Natural killer cell treated with Interleukin-12 subunit alpha and Interleukin-12 subunit beta and Interleukin-15 and Interleukin-18, amount 100 ng/mL, for 72 hours (primary cell): ENCODE measurements at places on chromosomes 13 and 19. TPM values are rescaled to one million over a fixed set of nuclear protein-coding genes. Genes with fewer than 3 reads are reported as not detected.
A peak's percentile ranks its signal among the peaks of the same experiment; 100 is the strongest.

PALM gene
- total RNA-seq, result not detected

F10 gene
- total RNA-seq, result not detected

THOP1 gene
- total RNA-seq, result 105 TPM

NTN5 gene
- total RNA-seq, result 0.21 TPM

ZNF431 gene
- 33.6 TPM for total RNA-seq

VSTM2B gene
- not detected for total RNA-seq

IL12RB1 gene
- 124 TPM for total RNA-seq

RGS9BP gene
- not detected for total RNA-seq

EDDM13 gene
- 4.2 TPM for total RNA-seq

PSG7 gene
- total RNA-seq, result not detected

PRKCG gene
- total RNA-seq, result not detected

CRX gene
- total RNA-seq, result not detected

SPTBN4 gene
- total RNA-seq, result not detected

NLRP11 gene
- total RNA-seq, result not detected

GRCh38 chr13:49084961-49085360 is 109.2 kb downstream of the FNDC3A start:
- DNase-seq, result no peak

DNA sequence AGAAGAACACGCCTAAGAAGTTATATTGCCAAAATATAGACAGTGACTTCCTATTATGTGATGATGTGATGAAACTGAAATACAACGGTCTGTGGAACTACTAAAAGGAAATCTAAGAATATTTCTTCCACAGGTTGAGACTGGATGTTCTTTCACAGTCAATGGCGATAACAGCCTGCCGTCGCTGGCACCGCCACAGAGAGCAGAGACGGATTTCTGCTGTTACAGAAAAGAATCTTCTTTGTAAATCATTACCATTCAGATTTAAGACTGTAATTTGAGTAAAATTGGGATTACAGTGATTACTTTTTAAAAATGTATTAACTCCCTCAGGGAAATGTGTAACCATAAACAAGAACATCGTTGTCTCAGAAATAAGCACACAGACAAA is 100.8 kb downstream of the TUBGCP3 start:
- DNase-seq, result no peak

DNA sequence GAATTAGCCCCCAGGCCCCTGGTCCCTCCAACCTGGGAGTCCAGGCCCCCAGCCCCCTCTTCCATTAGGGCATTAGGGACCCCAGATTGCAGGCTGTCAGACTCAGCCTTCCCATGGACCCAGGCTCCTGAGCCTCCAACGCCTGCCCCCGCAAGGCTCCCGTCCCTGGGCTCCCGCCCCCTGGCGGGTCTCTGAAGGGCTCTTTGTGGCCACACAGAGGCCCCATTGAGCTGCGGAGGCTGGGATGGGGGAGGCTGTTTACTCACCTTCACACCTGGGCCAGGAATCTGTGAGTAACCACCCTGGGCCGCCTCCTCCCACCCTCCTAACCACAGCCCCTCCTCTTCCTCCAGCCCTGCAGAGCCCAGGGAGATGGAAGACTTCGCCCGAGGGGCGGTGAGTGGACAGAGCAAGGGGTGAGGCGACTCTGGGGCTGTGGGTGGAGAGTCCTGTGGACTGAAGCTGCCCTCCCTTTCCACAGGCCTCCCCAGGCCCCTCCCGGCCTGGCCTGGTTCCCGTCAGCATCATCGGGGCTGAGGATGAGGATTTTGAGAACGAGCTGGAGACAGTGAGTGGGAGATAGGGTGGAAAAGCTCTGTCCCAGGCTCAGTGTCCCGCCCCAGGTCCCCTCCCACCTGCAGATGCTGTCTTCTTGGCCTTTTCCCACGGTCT is 4.9 kb downstream of the ARHGEF1 start:
- peak; percentile 84 for DNase-seq

GRCh38 chr13:96844616-96845015 is 149.7 kb downstream of the OXGR1 start:
- no peak for DNase-seq

- no peak for DNase-seq
Measured at GRCh38 chr19:34171539-34171876, 796 bp upstream of the LSM14A start.

- DNase-seq, result no peak
Measured at GRCh38 chr19:15934332-15935078, at the start of gene CYP4F11. Gene CYP4F11, minus strand, starts transcription at chr19:15934529. Its CDS starts 121 bp downstream, at chr19:15934408.

- no peak for DNase-seq
Measured at GRCh38 chr13:107241381-107241780, 673.4 kb upstream of the ARGLU1 start.

GRCh38 chr19:38708413-38709024 is 35.8 kb downstream of the CAPN12 start:
- DNase-seq, result no peak

GRCh38 chr19:50639121-50640112 is at the start of gene SYT3:
Gene SYT3, minus strand, starts transcription at chr19:50639881. Its CDS starts 2,470 bp downstream, at chr19:50637411.
- DNase-seq, result no peak

DNA sequence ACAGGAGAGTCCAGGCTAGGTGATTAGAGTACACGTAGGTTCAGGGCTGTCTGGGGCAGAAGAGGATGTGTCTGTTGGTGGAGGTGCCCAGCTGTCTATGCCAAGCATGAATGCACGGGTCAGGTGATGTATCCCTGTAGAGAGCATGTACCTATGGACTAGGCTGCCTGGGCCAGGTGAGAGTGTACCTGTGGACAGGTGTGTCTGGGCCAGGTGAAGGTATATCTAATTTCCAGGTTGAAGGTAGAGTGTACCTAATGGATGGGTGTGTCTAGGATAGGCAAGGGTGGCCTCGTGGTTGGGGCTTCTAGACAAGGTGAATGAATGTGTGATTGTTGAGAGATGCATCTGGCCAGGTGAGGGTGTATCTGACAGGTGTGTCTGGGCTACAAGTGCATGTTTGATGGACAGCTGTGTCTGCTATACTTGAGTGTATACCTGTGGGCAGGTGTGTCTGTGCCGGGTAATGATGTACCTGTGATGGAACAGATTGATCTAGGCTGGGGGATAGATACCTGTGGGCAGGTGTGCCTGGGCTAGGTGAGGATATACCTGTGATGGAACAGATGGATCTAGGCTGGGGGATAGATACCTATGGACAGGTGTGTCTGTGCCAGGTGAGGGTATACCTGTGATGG is 15.5 kb upstream of the ZNF414 start:
- DNase-seq, result no peak

GRCh38 chr13:64414381-64414780 is 2815.8 kb downstream of the PCDH9 start:
- no peak for DNase-seq

DNA sequence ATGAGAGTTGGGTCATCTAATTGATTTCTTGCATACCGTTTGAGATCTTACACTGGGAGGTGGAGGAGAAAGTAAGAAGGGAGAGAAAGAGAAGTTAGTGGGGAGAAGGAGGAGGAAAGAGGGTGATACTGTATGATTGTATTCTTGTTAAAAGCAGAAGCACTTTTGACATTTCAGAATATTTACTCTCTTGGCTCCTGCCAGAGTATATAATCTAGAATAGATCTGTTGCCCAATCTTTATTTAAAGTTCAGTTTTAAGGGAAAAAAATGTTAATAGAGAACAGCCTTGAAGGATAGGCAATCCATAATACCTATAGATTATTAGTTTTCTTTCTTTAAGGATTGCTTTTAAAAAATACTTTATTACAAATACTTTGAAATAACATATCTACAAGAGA is 41.5 kb downstream of the PDS5B start:
- no peak for DNase-seq

DNA sequence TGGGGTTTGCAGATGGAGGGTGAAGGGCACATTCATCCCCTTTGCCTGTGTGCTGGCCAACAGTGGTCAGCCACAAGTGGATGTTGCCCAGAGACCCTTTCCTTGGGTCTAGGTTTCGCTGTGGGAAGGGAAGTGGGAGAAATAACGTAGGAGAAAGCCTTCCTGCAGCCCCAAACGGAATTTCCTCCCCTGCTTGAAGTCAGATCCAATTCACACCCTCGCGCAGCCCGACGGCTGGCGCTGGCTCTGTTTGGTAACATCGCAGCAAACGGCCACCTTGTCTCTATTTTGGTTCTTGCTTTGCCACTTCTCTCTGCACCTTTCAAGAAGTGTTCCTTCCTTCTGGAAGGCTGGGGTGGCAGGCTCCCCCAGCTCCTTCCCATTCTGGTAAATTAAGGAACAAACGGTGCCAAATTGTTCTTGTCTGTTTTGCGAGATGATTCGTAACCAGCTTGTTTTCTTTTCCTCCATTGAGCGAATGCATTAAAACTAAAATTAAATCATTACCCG is 45.4 kb downstream of the CHST8 start:
- no peak for DNase-seq

DNA sequence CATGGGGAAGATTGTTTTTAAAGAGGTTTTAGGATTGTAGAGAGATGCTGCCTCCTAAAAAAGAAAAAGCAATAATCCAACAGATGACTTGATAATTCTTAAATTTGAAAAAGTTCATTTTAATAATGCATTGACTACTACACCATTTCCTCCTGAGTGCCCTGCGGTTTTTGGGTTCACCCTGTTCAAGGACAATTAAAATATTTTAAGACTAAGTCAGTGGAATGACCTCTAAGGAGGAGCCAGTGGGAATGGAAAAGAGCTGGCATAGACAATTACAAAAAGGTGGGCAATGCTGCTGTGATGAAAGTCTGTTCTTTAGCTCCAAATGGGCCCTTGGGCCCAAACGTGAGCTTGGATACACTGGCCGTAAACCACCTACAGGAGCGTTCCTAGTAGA is 217.8 kb downstream of the LHFPL6 start:
- no peak for DNase-seq

GRCh38 chr13:53466576-53466975 is 438.0 kb downstream of the OLFM4 start:
- no peak for DNase-seq

DNA sequence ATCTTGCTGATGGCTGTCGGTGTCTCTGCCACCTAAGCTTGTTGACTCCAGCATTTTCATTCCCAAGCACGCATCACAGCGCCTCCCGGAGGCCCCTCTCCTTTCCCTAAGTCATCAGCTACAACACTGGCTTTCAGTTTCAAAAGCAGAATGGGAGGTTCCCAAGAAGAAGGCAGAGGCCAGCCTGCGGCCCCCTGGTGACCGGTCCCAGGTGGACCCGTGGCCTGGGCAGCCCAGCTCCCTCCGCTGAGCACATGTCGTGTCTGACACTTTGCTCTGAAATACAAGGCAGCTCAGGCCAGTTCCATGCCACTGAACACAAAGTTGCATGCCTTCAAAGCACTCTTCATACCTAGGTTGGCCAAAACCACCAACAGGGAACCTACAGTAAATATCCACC is 8.5 kb downstream of the MLLT1 start:
- no peak for DNase-seq

DNA sequence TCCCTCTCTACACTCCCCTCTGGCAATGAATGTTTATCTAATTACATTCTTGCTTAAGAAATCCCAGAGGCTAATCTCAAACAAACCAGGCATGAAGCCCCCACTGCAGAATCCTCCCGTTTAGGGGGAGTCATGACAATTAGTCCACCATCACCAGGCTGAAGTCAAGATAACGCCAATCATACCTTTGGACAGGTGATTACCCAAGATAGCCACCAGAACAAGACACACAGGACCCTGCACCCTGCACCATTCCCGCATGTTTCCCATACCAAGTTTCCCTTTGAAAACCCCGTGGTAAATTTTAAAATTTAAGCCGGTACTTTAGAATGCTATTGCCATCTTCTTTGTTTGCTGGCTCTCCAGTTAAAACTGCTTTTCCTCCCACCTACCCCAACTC is 64.8 kb upstream of the XPO4 start:
- no peak for DNase-seq

- no peak for DNase-seq
Measured at GRCh38 chr13:22143671-22144070, 472.8 kb downstream of the FGF9 start.

- DNase-seq, result no peak
Measured at GRCh38 chr19:47839913-47840312, 18.2 kb downstream of the CRX start.

DNA sequence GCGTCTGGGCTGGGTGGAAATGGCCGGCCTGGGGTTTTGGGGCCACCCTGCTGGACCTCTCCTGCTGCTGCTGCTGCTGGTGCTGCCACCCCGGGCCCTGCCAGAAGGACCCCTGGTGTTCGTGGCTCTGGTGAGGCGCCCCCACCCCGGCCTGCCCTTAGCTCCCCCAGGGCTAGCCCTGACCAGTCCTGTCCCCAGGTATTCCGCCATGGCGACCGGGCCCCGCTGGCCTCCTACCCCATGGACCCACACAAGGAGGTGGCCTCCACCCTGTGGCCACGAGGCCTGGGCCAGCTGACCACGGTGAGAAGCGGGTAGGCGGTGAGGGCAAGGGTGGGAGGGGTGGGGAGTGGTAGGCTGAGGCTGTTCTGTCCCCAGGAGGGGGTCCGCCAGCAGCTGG is at the start of gene ACP4:
Gene ACP4, plus strand, starts transcription at position 20 of the 400 bp plus-strand sequence. Its CDS starts 0 bp downstream, at position 20.
- DNase-seq, result no peak

DNA sequence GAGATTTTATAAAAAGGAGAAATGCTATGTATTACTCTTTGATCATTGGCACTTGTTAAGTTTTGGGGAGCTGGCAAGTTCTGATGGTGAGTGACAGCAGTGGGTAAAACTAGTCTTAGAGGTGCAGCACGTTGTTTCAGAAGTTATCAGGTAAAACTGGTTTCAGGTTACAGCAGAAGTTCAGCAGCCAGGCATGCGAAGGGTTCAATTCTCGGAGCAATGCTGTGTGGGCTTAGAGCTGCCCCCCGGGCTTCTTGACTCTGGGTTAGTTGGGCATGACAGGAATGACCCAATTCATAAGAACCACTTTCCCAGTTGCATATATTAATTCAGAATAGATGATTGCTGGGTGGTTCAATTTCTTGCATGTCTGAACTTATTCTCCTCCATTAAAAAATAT is 34.8 kb downstream of the ING1 start:
- DNase-seq, result no peak

DNA sequence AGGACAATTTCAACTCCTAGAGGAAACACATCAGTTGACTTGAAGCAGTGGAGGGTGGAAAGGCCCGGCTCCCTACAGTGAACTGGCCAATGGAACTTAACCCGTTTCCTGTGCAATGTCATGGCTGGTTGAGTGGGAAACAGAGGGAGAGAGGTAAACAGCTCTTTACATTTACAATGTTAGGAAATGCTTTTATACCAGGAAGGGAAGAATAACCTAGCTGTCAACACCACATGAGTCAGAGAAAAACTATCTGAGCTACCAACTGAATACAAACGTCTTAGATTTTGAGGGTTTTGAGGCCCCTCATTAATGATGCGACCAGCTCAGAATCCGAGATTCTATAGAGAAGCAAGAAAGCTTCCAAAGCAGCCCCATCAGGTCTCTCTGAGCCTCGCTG is 36.7 kb downstream of the CARD8 start:
- DNase-seq, result no peak
